ENCODE measurements at places on chromosomes 7 and 10.

- no peak for DNase-seq
Observed at GRCh38 chr10:124214610-124215375, 121.4 kb upstream of the CHST15 start.

DNA sequence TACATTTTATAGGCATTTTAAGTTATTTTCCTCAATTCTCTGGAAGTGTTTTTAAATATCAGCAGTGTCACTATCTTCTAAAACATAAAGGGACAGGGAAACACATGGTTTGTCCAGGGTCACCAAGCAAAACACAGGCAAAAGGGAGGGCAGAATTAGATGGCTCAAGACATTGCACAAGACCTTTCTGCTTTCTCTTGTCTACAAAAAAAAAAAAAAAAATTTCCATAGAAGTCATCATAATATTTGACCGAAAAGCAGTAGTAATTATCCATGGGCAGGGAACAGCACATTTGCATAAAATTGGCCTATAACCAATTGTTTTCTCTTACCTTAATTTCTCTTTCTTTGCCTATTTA is 703.1 kb upstream of the FZD8 start:
- no peak for DNase-seq

- DNase-seq: no peak
Observed at GRCh38 chr7:524800-525199, 5.2 kb upstream of the PDGFA start.

GRCh38 chr10:110571093-110571743 is 3.7 kb downstream of the SMC3 start:
- no peak for DNase-seq

- no peak for DNase-seq
Observed at GRCh38 chr7:18401757-18402156, 93.8 kb upstream of the HDAC9 start.

- DNase-seq: peak; percentile 69
Observed at GRCh38 chr7:86914551-86914950, 144.9 kb downstream of the ELAPOR2 start.

- DNase-seq: no peak
Observed at GRCh38 chr7:919924-920341, 34.5 kb downstream of the ADAP1 start.

DNA sequence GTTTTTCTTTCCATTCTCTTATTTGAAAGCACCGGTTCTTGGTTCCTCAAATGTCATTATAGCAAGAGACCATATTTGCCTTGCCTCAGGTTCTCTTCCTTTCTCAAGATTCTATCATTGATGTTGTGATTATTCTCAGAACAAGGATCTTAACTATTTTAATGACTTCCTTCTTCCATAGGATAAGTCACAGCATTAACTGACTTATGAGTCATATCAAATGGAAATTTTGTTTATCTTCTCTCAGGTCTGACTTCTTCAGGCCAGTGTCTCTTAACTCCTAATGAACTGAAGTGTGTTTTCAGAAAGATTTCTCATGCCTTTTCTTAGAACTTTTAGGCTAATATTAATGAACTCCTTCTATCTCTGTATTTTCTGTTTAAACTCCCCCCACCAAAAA is 794.6 kb upstream of the LRRN3 start:
- no peak for DNase-seq

DNA sequence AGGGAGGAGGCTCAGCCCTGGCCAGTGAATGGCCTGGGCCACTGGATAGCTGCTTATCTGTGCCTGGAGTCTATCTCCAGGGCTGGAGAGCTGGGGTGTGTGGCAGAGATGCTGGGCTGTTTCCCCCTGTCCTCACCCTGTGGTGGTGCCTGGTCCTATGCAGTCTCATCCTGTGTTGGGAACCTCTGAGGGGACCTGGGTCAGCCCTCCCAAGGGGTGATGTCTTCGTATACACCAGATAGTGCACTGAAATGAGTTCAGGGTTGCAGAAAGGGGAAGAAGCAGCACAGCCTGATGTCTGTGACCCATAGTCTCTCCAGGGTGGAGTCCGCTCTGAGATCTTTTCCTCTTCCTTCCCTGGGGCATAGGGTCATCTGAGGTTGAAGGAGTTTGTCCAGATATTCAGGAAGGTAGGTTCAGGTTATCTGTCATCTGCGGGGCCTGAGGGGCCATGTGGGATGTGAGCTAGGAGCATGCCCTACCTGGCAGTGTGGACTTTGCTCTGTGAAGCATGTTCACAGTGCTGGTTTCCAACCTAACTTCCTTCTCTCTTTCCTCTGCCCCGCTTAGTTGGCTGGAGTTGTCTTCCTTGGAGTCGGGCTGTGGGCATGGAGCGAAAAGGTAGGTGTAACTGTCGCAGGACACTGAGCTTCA is 33.4 kb upstream of the SH2D4B start:
- no peak for DNase-seq

DNA sequence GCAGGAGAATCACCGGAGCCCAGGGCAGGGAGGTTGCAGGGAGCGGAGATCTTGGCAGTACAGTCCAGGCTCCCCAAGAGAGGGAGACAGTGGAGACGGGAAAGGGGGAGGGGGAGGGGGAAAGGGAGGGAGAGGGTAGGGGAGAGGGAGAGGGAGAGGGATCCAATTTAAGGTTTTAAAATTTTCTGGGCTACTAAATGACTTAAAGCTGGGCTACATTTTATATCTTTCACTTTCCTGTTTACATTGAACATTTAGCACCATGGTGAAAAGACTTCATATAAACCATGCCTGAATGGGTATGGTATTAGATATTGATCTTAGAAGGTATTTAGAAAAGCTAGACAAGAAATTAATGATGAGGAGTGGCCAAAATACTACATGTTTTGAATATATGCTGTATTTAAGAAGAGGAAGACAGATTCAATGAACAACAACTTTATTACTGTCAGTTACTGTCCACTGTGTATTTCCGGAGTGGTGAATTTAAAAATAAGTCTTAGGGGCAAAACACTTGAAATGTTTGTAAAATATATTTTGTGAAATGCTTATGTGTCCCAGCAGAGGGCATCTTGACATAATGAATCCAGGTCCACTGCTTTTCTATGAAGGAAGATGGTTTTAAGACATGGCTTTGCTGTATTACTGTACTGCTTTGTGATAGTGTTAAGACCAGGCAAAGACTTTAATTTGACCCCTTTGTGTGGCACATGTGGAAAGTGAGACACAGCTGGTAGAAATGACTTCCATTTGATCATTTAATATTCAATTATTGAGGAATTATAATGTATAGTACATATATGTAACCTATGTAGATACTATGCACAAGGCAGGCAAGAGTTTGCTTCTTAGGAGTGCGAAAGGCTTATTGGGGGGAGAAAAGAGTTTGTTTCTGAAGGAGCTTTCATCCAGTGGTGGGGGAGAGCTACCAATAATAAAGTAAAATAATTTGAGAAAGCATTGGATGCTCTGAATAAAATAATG is 52.8 kb downstream of the NRF1 start:
- DNase-seq: peak; percentile 88

- no peak for DNase-seq
Observed at GRCh38 chr7:151833691-151834090, 43.2 kb downstream of the PRKAG2 start.

DNA sequence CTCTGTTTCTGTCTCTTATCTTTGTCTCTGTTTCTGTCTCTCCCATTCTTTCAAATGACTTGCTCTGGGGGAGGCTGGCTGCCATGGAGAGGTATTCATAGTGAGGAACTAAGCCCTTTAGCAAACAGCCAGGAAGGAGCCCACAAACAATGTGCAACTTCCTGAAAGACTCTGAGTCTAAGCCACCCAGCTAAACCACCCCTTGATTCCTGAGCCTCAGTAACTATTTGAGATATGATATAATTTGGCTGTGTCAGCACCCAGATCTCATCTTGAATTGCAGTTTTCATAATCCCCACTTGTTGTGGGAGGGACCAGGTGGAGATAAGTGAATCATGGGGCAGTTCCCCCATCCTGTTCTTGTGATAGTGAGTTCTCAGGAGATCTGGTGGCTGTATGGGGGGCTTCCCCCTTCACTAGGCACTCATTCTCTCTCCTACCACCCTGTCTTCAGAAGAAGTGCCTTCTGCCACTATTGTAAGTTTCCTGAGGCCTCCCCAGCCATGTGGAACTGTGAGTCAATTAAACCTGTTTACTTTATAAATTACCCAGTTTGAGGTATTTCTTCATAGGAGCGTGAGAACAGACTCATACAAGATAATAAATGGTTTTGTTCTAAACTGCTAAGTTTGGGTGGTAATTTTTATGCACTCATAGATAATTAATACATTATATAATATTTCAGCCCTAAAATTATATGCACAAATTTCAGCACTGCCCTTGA is 121.2 kb upstream of the FOXP2 start:
- no peak for DNase-seq

DNA sequence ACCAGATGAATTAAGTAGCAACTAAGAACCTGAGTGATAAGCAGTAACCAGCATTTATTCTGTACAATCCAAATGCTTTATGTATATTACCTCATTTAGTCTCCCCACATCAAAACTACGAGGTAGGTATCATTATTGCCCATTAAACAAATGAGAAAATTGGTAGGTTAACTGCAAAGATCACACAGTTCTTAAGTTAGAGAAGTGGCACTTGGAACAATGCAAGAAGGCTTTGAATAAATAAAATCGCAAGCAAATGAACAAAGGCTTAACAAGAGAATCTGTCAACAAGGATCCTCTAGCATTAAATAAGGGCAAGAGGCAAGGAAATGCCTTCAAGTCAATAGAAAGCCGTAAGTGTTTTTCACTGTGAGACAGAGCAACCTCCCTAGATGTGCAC is 70.2 kb downstream of the USP6NL start:
- DNase-seq: no peak

DNA sequence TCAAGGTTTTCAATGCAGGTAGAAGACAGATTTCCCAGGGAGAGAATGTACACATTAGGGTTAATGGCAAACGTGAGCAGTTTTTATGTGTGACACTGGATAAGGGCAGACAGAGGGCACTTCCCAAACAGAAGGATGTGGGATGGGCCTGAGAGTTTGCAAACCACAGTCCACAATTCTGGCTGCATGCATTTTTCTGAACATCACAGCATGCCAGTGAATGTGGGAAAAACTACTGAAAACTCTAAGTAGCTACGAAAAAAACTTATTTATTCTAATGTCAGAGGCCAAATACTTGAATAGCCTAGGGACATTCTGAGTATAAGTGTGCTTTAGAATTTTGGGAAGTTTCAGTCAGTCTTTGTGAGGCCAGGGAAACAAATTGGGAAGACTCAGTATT is 145.9 kb downstream of the NRCAM start:
- no peak for DNase-seq

GRCh38 chr10:68334672-68335467 is 2.1 kb upstream of the PBLD start:
- no peak for DNase-seq

- peak; percentile 67 for DNase-seq
Observed at GRCh38 chr10:96910488-96911395, 78.6 kb downstream of the LCOR start.

DNA sequence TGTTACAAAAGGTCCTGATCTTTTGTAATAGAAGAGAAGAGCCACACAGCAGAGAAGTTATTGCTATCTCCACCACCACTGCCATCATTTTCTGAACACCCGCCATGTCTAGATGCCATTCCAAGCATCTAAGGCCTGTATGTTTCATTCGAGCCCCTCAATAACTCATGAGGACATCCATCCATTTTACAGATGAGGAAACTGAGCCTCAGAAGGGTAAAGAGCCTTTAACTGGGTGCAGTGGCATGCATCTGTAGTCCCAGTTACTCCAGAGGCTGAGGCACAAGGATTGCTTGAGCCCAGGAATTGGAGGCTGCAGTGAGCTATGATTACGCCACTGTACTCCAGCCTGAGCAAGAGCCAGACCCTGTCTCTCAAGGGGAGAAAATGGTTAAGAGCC is 39.3 kb downstream of the UBE2H start:
- no peak for DNase-seq

DNA sequence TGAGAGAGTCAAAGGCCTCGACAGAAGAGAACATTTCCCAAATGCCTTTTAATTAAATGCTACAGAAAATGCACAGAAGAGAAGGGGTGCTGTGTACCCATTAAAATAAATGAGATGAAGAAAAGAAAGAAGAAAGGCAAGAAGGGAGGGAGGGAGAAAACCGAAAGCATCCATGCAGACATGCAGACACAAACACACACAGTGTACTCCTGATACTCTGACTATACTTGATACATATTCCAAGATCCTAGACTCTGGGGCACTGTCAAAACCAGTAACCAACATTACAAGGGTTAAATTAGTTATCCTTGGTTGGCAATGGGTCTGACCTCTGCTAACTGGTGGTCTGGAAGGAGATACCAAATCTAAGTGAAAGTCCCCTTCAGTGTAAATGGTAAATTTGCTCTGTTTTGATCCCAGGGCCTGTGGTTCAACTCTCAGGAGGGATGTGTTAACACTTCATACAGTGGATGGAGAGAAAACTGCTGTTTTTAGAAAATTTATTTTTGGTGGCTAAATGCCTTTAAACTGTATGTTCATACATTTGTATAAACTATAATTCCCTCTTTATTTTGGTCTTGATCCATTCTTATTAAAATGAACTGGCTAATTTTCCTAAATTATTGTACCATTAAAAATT is 241.3 kb downstream of the GLI3 start:
- no peak for DNase-seq

GRCh38 chr7:106731646-106732444 is 70.9 kb upstream of the CCDC71L start:
- no peak for DNase-seq

DNA sequence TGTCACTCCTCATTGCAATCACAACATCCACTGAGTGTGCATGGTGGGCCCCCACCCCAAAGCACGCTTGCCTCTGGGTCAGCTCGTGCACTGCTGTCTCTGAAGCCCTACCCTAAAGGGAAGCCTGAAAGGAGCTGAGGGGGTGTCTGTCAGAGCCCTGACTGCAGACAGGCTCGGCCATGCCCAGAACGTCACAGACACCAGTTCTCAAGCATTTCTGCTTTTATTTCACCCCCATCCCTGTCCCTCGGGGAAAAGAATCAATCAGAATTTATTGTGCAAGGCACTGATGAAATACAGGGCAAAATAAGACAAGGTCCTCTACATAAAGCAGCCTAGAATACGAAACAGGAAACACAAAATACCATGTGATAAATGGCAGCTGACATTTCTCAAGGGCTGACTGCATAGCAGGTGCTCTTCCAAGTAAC is 231.8 kb downstream of the WDR37 start:
- peak; percentile 21 for DNase-seq

GRCh38 chr10:102770792-102771191 is 27.0 kb downstream of the WBP1L start:
- DNase-seq: no peak

- peak; percentile 61 for DNase-seq
Observed at GRCh38 chr10:35127289-35127891, 744 bp downstream of the CREM start.

- no peak for DNase-seq
Observed at GRCh38 chr7:103929901-103930311, 59.6 kb downstream of the RELN start.

Data from NAMALWA (cell line).